ENCODE measurements at places on chromosomes 13 and 19. TPM values are rescaled to one million over a fixed set of nuclear protein-coding genes. Genes with fewer than 3 reads are reported as not detected.

GRCh38 chr19:4109626-4109945 lies 14.3 kb downstream of the MAP2K2 start:
- DNase-seq, result no peak

DNA sequence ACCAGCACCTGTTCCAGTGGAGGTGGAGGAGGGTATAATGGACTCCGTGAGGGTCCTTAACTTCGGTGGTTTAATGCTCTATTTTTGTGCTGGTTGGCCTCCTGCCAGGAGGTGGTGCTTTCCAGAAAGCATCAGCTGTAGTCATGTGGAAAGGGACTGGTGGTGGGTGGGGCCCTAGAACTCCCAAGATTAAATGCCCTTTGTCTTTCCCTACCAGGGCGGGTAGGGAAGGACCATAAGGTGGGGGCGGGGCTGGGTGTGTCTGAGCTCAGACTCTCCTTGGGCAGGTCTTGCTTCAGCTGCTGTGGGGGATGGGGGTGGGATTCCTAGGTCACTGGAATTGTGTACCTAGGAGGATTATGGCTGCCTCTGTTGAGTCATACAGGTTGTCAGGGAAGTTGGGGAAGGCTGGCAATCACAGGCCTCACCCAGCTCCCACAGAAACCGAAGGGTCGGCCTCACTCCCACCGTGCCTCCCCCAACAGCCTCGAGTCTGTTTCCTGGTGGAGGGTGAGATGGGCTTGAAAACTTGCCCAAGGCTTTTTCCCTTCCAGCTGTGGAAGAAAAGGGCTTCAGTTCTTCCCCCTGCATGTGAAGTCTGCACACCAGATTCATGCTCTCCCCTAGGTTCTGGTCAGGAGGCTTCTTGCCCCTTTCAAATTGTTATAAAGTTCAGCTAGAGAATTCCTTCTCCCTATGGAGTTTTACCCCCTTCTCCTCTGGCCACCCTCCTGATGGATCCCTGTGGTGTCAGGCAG lies 60.3 kb upstream of the CLDN10 start:
- DNase-seq, result no peak

DNA sequence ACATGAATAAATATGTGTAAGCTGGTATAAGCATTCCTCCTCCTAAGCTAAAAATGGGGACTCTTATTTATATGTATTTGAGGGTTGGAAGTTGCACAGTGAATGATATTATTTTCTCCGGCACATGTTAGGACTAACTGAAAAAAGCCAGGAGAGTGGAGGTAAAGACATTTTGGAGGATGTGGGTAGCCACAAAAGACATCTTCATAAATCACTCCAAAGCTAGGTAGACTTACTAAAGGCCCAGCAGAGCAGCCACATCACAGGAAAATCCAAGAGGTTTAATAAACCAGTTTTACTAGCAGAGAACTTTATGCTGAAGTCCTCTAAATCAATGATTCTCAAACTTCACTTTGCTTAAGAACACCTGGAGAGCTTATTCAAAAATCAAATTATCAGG lies 424.7 kb downstream of the KCTD12 start:
- no peak for DNase-seq

- DNase-seq, result no peak
These were observed 5.1 kb downstream of the EGLN2 start for GRCh38 chr19:40803857-40804782.

DNA sequence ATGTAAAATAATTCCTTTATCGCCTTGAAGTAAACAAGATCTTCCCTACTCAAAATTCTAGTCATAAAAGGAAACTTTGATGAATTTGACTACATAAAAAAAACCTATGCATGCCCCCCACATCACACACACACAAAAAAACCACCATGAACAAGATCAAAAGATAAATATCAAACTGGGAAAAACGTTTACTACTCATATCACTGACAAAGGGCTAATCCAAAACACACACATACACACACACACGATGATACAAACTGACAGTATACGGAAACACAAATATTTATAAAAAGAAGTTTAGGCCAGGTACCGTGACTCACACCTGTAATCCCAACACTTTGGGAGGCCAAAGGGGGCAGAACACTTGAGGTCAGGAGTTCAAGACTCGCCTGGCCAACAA lies 61.9 kb downstream of the TSC22D1 start:
- no peak for DNase-seq

DNA sequence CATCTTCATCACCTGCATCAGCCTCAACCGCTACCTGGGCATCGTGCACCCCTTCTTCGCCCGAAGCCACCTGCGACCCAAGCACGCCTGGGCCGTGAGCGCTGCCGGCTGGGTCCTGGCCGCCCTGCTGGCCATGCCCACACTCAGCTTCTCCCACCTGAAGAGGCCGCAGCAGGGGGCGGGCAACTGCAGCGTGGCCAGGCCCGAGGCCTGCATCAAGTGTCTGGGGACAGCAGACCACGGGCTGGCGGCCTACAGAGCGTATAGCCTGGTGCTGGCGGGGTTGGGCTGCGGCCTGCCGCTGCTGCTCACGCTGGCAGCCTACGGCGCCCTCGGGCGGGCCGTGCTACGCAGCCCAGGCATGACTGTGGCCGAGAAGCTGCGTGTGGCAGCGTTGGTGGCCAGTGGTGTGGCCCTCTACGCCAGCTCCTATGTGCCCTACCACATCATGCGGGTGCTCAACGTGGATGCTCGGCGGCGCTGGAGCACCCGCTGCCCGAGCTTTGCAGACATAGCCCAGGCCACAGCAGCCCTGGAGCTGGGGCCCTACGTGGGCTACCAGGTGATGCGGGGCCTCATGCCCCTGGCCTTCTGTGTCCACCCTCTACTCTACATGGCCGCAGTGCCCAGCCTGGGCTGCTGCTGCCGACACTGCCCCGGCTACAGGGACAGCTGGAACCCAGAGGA lies 2.6 kb downstream of the P2RY11 start:
- no peak for DNase-seq

- DNase-seq, result no peak
These were observed 55.2 kb upstream of the UQCRFS1 start for GRCh38 chr19:29268103-29268502.

DNA sequence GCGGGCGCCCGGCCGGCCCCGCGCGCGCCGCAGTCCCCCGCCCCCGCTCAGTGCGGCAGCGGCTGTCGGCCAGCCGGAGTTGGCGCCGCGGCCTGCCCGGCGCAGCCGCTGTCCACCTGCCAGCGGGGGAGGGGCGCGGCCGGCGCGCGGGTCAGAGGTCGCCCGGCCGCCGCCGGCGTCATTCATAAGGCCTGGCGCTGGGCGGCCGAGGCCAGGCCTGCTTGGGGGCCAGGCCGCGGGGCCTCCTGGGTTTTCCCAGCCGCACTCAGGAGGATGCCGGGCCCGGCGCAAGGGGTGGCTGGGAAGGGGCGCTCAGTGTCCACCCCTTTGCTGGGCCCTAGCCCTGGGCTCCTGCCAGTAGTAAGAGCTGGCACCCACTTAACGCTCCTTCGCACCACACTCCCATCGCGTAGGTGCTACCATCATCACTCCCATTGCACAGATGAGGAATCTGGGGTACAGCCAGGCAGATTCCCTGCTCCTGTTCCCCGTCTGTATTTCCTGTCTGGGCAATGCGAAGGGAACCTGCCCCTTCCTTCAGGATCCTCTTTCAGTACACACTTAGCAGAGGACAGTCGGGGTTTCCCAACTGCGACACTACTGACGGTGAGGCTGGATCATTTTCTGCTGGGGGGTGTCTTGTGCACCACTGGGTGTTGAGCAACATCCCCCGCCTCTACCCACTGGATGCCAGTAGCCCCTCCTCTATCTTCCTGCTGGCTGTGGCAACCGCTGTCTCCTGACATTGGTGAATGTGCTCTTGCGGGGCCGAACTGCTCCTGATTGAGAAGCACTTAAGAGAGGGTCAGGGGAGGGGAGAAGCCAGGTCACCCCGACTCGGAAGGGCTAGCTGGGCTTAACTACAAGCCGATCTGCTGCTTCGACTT lies 846 bp upstream of the PRKACA start:
- peak; percentile 86 for DNase-seq

DNA sequence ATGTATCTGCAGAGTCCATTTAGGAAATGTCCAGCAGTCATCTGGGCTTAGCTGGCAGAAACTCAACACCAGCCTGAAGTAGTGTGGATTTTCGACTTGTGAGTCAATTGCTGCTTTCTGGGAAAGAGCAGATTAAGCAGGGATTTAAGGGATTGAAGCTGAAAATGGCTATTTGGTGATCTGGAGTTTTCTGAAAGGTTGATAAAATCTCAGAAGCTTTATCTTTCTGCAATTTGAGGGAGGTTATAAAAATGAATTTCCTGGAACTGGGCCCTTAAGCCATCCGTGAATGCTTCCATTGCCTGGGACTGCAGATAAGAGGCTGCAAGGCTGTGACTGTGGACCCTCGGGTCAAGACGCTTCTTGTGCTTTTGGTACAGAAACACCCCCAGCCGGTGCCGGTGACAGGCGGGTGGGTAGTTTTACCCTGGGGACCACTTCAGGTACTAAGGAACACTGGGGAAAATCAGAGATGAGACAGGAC lies 61.5 kb downstream of the COL4A1 start:
- no peak for DNase-seq

DNA sequence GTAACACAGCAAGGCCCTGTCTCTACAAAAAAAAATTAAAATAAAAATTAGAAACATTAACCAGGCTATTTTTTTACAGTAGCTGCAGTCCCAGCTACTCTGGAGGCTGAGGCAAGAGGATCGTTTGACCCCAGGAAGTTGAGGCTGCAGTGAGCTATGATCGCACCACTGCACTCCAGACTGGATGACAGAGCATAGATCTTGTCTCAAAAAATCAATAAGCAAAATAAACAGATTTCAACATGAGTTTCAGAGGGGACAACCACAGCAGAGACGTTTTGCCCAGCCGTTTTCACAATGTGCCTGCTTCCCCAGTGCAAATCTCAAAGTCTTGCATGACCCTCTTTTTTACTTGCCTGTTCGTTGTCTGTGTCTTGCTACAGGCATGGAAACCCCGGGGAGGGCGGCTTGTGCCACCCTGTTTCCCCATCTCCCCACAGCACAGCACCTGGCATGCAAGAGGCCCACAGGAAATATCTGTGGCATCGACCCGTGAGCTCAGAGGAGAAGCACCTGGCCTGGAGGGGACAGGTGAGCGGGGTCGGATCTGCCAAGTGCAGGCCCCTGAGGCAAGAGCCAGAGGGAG lies 222.0 kb upstream of the ZNF507 start:
- DNase-seq, result no peak

DNA sequence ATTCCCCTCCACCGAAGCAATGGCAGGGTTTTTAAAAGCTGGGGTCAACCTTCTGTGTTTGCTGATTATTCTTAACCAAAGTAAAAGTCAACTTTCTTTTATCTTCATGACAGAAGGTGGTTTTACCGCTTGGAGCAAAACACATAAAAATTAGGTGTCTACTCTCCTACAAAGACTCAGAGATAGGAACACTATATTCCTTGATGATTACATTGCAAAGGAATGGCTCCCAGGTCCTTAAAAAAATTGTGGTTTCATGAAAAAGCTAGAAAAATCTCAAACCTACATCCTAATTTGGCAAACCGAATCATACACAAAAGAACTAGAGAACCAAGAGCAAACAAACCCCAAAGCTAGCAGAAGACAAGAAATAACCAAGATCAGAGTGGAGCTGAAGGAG lies 760.4 kb upstream of the PCDH20 start:
- DNase-seq, result no peak

DNA sequence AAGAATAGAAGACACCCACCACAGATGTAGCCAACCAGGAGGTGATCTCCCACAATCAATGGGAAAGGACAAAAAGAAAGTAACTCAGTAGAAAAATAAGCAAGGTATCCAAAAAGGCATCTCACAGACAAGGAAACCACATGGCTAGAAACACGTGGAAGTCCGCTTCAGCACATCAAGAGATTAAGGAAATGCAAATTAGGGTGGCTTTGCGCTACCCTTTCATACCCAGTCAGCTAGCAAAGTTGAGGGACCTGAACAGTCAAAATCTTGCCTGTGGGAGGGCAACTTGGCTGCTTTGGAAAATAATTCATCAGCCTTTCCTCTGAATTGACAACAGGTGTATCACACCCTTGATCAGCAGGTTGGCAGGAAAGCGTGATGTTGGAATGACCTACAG lies 11.6 kb upstream of the UQCR11 start:
- DNase-seq, result no peak

- DNase-seq, result no peak
These were observed 82.2 kb downstream of the LACC1 start for GRCh38 chr13:43961909-43962308.

- no peak for DNase-seq
These were observed 204.3 kb downstream of the EFNB2 start for GRCh38 chr13:106331116-106331515.

The OR7A10 gene
- total RNA-seq, result not detected

The SIGLEC5 gene
- total RNA-seq, result 0.92 TPM

The SHC2 gene
- total RNA-seq, result 54.3 TPM

The TNFSF13B gene
- total RNA-seq, result 3.1 TPM

The RFPL4A gene
- total RNA-seq, result 0.99 TPM

The C2CD4C gene
- 0.60 TPM for total RNA-seq

The KLK10 gene
- not detected for total RNA-seq

The ZBTB45 gene
- 4.3 TPM for total RNA-seq

The ZNF554 gene
- total RNA-seq, result 2.4 TPM

The ZNF628 gene
- total RNA-seq, result 7.2 TPM

The DZIP1 gene
- 1.2 TPM for total RNA-seq

The NRTN gene
- total RNA-seq, result 6.0 TPM

The FGF22 gene
- total RNA-seq, result 0.15 TPM

Measured in right lobe of liver (tissue), 6 donors.